ENCODE measurements at places on chromosomes 2 and 18.

DNA sequence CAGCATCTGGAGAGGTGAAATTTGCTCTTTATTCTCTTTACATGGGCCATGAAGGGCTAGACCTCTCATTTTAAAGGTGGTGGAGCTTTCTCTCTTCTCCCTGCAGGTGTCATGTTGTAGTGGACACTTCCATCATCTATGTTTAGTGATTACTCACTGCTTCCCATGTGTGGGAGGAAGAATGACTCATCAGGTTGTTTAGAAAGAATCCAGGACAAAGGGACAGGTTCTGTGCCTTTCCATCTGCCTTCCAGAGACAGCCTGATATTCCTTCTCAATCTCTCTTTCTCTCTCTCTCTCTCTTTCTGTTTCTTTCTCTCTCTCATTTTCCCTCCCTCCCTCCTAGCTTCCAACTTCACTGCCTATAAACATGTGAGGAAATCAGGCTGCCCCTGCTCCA, 38.7 kb downstream of the SCG2 start:
- DNase-seq: no peak

GRCh38 chr2:124039762-124040291, 14.7 kb downstream of the CNTNAP5 start:
- DNase-seq: no peak

GRCh38 chr18:79516441-79516931, 120.8 kb downstream of the NFATC1 start:
- DNase-seq: no peak

DNA sequence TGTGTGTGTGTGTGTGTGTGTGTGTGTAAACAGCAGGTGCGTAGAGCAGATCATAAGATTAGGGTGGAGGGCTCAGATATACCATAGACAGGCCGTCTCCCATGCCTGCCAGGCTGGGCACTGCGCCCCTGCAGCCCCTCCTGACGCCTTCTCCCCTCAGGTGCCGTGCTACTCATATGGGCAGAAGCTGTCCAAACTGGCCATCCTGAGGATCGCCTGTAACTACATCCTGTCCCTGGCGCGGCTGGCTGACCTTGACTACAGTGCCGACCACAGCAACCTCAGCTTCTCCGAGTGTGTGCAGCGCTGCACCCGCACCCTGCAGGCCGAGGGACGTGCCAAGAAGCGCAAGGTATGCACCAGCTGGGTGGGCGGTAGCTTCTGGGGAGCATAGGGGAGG, 10.0 kb downstream of the ATOH8 start:
- DNase-seq: no peak

DNA sequence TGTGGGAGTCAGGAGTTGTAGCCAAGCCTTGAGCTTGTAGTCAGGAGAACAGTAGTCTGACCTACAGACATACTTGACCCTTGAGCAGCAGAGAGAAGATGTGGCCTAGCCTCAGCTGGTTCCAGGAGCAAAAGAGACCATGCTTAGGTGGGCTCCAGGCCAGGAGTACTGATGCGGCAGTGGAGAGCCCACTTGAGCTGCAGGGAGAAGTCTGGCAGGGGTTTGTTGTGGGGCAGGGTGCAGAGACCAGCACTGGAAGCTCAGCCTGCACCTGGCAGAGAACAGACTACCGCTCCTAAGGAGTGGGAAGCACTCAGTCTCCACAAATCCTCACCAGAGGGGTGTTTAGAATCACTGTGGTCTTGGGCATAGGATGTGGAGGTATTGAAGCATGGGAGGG, 197.9 kb downstream of the TPGS2 start:
- DNase-seq: no peak

GRCh38 chr2:179268277-179268925, 3.8 kb upstream of the SESTD1 start:
- DNase-seq: no peak

- no peak for DNase-seq
These were observed 37.0 kb downstream of the STK39 start for GRCh38 chr2:168210216-168210894.

- no peak for DNase-seq
These were observed 328.7 kb downstream of the MTX2 start for GRCh38 chr2:176597916-176598315.

GRCh38 chr2:236673126-236673822, 103.6 kb downstream of the ACKR3 start:
- DNase-seq: no peak

DNA sequence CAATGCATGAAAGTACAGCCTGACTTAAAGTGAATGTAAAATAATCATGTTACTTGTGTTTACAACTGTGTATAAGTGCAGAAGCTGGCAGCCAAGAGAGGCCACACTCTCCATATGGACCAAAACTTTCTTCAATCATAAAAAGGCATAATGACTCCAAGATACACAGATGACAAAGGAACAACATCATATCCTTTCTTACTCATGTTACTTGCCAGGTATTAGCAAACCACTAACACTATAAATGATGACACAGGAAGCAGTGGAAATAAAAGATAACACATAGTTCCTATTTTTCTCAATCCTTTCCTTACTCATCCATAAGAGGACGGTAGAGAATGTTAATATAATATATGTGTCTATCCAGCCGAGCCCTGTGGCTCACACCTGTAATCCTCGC, 400.0 kb upstream of the CDH2 start:
- DNase-seq: no peak

GRCh38 chr18:36559149-36559857, 261.8 kb downstream of the FHOD3 start:
- no peak for DNase-seq

DNA sequence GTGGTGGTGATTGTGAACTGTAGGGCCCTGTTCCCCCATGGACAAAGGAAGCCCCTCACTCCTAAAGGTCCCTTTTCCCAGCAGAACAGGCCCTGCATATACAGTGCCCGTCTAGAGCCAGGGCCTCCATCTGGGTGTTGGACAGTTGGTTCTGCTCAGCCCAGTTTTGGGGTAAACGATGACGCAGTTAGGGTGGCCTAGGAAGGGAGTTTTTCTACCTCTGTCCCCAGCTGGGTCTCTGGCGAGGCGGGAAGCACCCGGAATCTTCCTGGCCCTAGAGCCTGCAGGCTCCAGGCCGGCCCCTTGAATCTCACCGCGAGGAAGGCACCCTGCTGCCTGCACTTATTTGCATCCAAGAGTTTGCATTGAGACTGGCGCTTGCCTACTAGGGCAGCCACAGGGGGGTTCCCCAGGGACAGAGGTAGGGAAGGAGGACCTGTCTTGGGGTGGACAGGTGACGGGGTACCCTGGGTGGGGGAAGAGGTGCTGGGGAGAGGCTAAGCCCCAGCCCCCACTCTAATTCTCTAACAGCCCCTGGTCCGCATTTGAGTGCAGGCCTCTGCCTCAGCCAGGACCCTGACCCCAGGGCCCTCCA, 529 bp upstream of the MTA3 start:
- no peak for DNase-seq

GRCh38 chr2:224058048-224058775, 19.1 kb upstream of the SERPINE2 start:
- no peak for DNase-seq

- no peak for DNase-seq
These were observed 82.1 kb downstream of the ZFP36L2 start for GRCh38 chr2:43144263-43144662.
